Endothelial cell (in vitro differentiated cells): ENCODE measurements at places on chromosomes 3 and 15.

DNA sequence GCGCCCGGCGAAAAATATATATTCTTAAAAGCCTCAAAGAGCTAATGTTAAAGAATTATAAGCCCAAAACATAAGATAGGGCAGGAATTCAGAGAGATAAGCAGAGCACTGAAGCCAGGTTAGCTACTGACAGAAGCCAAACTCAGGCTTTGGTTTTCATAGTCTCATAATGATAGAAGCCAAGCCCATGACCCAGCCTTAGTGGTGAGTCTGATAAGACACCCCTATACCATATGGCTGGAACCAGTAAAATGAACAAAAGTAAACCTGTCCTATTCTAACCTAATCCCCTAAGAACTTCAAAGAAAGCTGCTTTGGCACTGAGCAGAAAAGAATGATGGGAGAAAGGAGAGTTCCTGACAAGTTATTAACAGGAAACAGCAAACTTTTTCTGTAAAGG lies 25.9 kb downstream of the MYO9A start:
- no peak for DNase-seq

DNA sequence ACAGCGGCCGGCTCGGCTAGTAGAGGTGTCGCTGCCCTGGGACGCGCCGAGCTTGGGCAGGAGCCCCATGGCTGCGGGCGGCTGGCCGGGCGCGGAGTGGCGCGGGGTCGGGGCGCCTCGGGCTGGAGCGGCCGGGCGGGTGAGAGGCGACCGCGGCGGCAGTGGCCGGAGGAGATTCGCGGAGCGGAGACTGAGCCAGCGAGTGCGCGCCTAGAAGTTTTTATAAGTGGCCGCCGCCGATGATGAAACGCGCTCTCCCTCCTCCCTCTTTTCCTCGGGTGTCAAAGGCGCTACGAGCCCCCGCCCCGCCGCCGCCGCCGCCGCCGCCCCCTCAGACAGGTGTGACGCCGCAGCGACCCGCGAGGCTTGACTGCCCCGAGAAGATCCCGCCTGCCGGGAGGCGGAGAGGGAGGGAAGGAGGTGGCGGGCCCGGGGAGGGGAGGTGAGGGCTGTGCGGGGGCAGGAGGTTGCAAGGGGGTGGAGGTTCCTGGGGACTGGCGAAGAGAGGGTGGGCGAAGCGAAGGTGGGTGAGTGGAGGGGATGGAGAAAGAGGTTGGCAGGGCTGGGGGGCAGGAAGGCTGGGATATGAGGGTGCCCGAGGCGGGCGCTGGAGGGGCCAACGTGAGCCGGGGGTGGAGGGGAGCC lies at the start of gene SLCO2A1:
Gene SLCO2A1, minus strand, starts transcription at position 192 of the 645 bp plus-strand sequence. Its CDS starts 123 bp downstream, at position 69.
- DNase-seq, result peak; percentile 28

DNA sequence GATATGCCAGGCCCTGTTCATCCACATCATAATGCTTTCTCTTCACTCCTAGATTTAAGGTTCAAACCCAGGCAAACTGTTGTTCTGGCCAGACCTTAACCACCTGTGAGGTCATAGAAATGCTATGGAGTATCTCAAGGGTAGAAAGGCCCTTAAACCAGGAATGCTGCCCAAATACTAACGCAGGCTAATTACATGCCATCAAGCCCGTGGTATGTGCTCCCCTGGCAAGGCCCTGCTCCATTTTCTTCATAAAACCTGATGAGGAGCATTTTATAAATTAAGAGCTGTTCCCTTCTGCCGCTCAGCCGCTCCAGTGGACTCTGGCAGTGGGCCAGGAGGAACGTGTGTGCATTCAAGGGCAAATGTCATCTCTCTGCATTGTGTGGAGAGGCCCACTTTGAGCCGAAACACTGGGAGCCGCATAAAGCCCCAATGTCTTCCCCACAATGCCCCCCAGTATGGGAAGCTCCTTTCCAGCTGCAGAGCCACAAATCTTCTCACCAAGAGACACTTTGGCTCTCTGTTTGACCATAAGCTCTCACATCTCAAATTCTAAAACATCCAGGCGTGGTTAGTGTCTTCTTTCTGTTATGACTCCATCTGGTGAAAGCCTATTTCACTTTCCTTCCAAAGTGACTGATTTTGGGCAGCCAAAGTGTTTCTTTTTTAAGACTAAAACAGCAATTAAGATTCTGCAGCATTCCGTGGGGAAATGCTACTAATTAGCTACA lies 210.8 kb upstream of the NR2E3 start:
- DNase-seq, result no peak

- DNase-seq, result no peak
Measured at GRCh38 chr3:176296066-176296597, 901.1 kb downstream of the TBL1XR1 start.

DNA sequence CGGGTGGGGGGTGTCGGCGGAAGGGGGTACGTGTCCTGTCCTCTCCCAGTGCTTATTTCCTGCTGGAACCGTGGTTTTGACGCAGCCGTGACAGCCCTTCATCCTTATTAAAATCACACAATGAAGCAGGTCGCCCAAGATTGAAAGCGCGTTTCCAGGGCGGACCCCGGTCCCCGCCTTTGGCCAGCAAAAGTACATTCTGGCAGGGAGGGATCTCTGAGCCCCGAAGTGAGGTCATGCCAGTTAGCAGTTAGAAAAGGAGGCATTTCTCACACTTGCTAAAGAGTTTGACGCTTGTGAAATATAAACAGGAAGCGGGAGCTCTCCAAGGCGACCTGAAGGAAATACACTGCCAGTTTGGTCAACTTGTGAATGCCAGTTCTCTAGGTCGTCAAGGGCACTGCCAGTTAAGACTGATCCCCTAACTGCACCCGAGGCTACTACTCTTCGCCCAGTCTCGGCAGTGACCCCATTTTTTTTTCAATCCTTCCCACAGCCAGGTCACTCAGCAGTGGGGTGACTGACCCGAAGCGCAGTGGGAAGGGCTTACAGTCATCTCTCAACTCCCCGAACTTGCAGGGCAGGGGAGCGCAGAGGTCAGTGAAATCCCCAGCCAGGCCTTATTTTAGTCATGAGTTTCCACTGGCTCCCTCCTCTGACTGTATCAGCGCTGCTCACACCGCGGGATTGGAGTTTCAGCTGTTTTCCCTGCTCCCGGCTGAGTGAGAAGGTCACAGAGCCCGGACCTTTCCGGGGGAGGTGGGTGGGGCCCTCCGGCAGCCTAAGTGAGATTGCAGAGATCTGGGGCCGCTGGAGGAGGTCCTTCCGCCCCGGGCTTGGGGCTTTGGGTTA lies 2.0 kb upstream of the BHLHE40 start:
- peak; percentile 68 for DNase-seq

GRCh38 chr3:18870642-18871041 lies 277.7 kb upstream of the KCNH8 start:
- DNase-seq, result no peak

- no peak for DNase-seq
Measured at GRCh38 chr3:114450008-114450596, 156.3 kb downstream of the TIGIT start.

DNA sequence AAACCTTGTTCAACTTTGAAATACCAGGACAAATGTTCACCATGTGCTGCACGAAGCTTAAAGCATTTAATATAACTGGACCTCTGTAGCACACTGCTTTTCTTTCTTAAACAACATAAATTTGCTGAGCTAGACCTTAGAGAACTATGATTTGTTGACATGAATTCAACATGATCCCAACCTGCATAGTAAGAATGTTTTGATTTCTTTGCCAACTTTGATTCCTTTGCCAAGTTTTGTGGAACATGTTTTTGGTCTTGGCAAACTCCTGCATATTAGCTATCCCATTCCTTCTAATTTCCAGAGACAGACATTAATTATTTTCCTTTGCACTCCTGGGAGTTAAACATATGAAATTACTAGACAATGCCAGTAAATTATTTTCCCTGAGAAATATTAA lies 197.2 kb upstream of the RBMS3 start:
- no peak for DNase-seq

DNA sequence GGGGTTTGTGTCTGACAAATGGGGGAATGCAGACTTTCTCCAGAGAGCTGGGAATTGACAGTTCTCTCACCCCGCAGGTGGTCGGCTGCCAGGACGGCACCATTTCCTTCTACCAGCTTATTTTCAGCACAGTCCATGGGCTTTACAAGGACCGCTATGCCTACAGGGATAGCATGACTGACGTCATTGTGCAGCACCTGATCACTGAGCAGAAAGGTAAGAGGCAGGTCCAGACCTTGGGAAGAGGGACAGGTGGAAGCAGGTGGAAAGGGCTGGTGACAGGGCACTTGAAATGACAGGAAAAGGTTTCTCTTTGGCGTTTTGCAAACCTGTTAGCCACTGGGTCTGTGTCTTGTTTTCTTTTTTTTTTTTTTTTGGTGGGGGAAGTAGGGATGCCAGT lies 36.6 kb downstream of the IFT122 start:
- no peak for DNase-seq

DNA sequence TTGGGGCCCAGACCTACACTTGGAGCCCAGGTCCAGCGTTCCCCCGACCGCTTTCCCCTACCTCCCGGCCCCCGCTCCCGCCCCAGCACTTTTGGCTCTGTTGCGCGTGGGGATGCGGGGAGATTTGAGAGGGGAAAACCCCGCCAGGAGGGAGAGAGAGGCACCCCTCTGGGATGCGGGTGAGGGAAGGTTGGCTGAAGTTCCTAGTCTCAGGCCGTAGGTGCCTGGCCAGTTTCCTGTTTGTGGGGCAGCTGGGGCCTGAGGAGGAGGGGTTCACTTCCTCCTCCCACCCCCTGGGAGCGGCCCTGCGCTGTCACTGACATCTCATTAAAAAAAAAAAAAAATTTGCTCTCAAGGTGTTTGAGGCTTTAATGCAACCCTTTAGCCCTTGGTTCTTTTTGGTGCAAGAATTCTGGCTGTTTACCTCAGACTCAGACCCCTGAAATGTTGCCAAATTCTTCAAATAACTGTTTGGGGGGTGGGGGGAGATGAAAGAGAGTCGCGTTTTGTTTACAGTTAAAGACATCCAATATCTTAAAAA lies 2.6 kb downstream of the FAM43A start:
- DNase-seq, result peak; percentile 51

DNA sequence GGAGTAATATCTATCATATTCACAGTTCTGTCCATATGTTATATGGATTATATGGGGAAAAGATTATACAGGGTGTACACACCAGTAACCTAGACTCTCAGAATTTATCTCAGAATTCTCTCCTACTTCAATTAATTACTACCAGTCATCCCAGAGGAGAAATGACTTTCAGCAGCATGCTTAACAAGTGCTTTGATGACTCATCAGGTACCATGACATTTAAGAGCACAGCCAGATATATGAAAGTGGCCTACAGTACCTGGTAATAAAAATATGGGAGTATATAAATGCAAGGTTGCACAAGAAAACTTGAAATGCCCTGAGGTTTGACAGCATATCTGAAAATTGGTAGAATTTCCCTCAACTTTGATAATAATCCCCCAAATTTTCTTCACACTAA lies 1273.0 kb downstream of the OTOL1 start:
- no peak for DNase-seq

DNA sequence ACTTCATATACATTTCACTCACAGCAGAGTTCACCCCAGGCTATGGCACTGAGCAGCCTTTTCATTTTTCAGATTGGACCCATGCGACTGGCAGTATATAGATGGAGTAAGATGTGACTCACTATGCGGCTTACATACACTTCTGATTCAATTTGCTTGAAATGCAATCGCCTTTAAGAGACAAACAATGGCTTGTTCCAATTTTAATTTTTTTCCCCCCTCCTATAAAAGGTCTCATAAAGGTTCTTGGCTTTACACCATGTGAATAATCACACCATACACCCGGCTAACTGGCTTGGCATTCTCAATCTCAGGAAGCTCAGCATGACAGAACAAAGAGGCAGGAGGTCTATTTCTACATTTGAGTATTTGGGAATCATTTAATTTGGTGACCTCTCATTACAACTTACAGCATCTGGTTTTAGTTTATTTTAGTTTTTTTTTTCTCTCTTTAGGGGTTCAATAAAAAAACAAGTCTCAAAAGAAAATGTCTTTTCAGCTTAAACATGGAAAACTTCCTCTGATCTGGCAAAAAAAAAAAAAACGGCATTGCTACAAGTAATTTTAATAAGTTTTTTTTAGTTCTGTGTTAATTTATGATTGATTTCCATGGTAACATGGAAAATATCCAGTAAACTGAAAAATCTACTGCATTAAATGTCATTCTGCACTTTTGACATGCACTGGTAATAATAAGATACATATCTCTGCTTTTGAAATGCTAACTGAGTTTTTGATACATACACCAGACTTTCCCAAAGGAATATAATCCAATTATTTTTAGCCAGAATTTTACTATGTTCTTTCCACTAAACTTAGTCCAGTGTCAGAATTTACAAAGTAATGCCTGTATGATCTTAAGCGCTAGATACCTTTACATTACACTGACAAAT lies 38.8 kb downstream of the GADL1 start:
- DNase-seq, result no peak

DNA sequence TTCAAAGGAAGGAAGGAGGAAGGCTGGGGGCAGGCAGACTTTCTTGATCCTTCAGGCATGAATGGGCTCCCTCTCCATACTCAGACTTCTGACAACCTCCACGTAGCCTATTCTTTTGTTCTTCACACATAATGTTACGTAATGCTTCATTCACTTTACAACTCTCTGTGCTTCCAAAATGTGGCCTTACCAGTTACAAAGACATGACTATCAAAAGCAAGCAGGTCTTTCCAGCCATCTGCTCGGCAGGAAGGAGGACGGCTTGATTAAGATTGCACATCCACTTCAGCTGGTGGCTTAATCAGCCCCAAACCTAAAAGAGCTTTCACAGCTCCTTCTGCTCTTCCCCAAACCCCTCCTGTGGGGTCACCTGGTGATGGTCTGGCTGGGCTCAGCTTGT lies 263.2 kb downstream of the XXYLT1 start:
- no peak for DNase-seq

DNA sequence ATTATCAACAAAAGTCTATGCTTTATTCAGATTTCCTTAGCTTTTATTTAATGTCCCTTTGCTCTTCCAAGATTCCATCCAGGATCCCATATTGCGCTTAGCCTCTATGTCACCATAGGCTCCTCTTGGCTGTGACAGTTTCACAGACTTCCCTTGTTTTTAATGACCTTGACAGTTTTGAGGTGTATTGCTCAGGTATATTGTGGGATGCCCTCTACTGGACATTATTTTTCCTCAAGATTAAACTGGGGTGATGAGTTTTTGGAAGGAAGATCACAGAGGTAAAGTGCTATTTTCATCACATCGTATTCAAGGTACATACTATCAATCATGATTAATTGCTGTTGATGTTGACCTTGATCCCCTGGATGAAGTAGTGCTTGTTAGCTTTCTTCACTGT lies 99.1 kb upstream of the SMAD3 start:
- no peak for DNase-seq

GRCh38 chr15:83794209-83794608 lies 140.3 kb downstream of the ADAMTSL3 start:
- DNase-seq, result no peak

DNA sequence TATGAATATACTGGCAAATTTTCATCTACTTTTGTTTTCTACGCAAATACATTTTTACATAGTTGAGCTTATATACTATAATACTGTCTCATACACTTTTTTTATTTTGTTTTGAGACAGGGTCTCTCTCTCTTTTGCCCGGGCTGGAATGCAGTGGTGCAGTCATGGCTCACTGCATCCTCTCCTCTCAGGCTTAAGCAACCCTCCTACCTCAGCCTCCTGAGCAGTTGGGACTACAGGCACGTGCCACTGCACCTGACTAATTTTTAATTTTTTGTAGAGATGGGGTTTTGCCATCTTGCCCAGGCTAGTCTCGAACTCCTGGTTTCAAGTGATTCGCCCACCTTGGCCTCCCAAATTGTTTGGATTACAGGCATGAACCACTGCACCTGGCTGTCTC lies 25.9 kb downstream of the HACL1 start:
- DNase-seq, result no peak

- no peak for DNase-seq
Measured at GRCh38 chr3:78834910-78835309, 932.9 kb downstream of the ROBO1 start.

- DNase-seq, result no peak
Measured at GRCh38 chr15:43239732-43240491, 19.1 kb upstream of the EPB42 start.
